ENCODE measurements at places on chromosomes 16 and 17.
A peak's percentile ranks its signal among the peaks of the same experiment; 100 is the strongest.

- no peak for DNase-seq
These were observed 351.6 kb downstream of the SNX29 start for GRCh38 chr16:12327971-12328726.

DNA sequence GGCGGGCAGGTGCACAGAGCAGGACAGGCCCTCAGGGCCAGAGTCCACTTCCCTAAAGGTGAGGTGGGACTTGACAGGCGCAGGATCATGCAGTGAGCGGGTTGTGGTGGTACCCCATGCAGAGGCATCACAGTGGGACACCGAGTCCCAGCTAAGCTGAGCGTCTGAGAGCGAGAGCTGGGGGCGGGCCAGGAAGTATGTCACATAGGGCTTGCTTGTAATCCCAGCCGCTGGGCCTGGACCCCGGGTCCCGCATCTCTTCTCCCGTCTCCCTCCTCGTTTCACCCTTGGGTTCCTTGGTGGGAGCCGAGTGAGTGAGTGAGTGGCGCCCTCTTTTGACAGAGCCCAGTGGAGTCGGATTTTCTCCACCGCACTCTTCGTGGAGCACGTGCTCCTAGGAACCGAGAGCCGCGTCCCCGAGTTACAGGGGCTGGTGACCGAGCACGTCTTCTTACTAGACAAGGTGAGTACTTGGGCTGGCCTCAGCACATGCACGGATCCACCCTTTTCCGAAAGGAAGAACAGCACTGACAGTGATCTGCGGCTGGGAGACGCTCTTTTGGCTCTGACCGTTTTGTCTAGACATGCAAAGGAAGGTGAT, 50.8 kb upstream of the ENDOV start:
- peak; percentile 62 for DNase-seq

- no peak for DNase-seq
These were observed 45.6 kb upstream of the LCMT1 start for GRCh38 chr16:25065899-25066298.

DNA sequence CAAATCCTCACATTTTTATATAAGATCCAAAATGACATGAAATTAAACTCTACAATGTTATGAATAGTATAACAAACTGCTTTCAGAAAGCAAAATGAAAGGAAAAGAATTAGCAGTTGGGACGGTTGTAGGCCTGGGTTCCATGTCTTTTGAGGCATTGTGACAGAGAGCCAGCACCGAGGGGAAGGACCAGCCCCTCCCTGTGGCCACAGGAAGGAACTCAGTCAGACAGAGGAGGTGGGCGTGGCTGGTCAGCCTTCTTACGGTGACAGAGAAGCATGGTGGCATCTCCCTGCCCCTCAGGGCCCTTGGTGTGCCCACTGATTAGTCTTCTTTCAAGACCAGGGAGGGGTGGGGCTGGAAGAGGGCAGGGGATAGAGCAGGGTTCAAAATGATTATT, 5.7 kb downstream of the ZNF319 start:
- peak; percentile 37 for DNase-seq

DNA sequence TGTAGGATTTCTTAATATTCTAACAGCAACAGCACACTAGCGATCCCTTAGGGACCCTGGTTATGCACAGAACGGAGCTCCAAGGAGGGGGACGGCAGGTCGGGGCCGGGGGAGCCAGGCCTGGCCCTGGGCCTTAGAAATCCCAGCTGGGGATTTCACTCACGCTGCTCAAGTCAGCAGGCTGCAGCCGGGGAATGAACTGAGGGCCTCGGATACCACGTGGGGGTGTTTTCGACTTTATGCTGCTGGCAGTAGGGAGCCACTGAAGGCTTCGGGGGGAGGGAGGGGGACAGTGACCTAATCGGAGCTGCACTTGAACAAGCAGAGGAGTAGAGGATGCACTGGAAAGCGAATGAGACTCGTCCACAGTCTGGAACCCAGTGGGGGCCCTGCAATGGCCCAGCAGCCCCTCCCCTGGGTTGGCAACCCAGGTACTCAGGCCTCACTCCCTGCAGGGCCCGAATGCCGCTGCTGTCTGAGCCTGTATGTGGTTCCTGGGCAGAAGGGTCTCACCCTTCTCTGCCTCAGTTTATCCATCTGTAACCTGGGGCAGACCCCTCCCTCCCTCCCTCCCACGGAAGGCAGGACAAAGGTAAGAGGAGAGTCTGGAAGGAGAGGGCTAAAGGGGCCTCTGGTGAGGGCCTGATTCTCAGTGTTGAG, 53.7 kb downstream of the RPH3AL start:
- no peak for DNase-seq

GRCh38 chr17:21539146-21539545, 153.2 kb upstream of the KCNJ18 start:
- DNase-seq, result no peak

GRCh38 chr17:17098551-17099179, 56.4 kb downstream of the MPRIP start:
- DNase-seq, result no peak

- DNase-seq, result no peak
These were observed 29.6 kb downstream of the WNT9B start for GRCh38 chr17:46881015-46881414.

DNA sequence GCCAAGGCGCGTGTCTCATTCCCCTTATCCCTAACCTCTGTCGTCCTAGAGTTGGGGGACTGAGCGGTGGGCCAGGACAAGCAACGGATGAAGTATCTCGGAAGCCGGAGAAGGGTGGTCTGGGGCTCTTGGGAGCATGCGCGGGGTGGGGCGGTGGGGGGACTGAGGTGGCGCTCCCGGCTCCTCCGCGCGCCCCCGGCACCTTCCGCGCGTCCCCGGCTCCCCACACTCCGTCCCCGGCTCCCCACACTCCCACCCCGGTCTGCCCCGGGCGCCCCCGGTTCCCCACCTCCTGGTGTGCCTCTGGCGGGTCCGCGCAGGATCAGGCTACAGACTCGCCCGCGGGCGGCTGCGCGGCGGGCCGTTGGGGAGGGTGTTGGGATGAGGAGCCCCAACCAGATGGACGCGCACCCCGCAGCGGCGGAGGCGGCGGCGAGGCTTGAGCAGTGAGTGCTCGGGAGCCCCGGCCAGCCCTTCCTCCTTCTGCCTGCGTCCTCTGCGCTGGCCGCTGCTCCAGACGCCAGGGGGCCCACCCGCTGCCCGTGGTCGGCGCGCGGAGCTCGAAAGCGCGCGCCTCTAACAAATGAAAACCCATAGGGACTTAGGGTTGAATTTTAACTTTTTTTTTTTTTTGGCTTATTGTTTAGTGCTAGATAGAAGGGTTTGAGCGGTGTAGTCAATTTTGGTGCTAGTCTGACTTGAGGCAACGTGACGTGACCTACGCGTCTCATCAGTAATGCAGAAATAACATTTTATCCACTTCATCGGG, 5.6 kb upstream of the CRYM start:
- no peak for DNase-seq

DNA sequence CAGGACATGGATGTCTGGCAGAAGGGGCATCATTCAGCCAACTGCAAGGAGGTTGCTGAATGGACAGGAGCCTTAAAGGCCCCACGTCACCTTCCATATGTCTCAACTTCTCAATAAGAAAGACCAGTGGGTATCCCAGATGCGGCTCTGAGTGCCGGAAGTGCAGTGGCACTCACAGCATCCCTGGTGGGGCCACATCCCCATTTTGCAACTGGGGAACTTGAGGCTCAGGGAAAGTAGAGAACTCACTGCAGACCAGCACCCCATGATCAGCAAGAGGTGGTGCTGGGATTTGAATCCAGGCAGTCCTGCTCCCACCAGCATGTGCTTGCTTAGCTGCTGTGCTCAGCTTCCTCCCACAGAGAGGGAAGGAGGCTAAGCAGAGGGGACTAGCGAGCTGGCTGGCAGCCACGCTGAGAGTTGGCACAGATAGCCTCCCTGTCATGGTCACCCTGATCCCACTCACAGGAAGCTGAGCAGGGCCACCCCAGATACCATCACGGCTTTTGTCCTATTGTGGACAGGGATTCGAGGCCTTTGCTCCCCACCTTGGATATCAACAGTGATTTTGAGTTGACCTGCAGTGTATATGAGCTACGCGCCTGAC, 294.2 kb upstream of the FOXF1 start:
- no peak for DNase-seq

DNA sequence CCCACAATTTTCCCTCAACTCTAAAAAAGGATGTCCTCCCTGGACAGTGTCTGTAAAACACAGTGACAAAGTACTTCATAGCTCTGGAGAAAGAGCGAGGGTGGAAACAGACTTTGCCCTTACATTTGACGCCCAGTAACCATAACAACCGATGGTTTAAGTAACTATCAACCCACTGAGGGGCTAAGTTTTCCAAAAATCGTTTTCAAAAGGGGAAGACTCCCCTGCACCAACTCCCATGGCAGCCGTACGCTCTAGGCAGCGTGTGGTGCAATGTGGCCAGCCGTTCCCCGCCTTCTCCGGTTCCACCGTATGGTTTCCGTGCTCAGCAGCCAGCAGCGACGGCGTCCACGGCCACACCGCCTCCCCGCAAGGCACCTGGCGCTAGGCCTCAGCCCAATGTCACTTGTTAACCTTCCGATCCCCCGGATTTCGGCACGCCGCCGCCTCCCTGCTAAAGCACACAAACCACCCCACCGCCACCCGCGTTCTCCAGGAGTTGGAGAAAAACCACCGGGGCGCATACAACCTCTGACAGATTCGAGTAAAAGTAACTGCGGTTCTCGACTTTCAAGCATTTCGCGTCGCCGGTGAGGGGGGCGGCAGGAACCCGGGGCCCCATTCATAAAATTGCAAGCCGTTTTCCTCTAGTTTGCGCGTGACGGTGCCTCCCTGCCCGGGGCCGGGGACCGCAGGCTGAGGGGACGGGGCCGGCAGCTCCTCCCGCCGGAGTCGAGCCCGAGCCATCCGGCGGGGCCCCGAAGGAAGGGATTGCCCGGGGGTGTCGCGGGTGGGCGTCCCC, 661 bp downstream of the TEX2 start:
- no peak for DNase-seq

- no peak for DNase-seq
These were observed 126.9 kb upstream of the WSCD1 start for GRCh38 chr17:5943232-5943631.

- DNase-seq, result no peak
These were observed 28.8 kb downstream of the TMEM238L start for GRCh38 chr17:10775058-10775457.

- DNase-seq, result no peak
These were observed 508.3 kb downstream of the NPIPA7 start for GRCh38 chr16:16887193-16887592.

GRCh38 chr16:57038166-57038565, 48.8 kb downstream of the NLRC5 start:
- no peak for DNase-seq

DNA sequence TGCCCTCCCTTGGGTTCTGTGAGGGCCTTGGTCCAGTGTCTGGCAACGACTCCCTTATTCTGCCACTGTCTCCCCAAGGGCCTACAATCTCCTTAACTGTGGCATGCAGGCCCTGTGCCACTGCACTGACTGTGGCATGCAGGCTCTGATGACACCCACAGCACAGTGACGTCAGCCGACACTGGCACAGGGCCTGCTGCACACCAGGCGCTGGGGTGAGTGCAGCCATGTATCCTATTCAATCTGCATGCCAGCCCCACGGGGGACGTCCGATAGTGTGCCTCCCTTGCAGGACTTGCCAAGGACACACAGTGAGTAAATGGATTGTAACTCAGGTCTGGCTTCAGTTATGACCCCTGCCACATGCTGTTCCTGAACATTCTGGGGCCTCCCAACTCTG, 39.8 kb upstream of the RASD1 start:
- DNase-seq, result no peak

DNA sequence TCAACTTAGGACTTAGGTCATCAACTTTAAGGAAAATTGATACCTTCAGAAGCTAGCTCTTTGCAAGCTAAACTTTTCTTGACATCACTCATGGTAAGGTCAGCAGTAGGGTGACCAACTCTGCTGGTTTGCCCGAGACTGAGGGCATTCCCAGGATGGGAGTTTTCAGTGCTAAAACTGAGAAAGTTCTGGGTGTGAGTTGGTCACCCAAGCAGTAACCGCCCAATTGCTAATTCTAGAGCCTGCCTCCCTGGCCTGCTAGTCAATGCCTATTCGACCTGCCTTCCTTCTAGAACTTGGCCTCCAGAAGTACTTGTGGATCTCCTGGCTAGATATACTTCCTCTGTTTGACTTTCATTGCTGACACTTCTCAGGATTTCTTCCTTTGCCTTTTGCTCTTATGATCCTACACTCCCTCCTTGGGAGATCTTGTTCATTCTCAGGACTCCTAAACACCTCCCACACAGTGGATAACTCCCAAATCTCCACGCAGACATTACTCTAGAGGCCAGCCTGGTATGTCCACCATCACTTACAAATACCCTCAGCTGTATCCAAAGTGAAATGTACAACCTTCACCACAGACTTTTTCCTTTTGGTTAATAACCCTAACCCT, 10.5 kb upstream of the MYO18A start:
- DNase-seq, result no peak

DNA sequence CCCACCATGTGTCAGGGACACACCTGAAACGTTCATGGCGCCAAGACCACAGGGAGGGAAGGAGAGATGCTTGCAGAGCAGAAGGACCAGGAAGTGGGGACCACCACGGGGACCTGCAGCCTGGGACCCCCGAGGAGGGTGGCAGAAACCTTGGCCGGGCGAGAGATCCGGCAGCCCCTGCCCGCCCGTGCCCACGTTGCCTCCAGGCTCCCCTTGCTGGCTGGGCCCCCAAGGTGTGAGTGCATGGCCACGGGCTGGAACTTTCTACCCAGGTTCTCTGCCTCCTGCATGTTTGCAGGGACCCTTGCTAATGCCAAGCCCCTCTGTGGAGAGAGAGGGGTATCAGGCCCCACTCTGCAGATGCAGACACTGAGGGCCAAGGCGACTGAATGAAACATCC, 50.4 kb downstream of the USP22 start:
- DNase-seq, result no peak

- DNase-seq, result no peak
These were observed 270.5 kb downstream of the FOXL1 start for GRCh38 chr16:86848821-86849220.

DNA sequence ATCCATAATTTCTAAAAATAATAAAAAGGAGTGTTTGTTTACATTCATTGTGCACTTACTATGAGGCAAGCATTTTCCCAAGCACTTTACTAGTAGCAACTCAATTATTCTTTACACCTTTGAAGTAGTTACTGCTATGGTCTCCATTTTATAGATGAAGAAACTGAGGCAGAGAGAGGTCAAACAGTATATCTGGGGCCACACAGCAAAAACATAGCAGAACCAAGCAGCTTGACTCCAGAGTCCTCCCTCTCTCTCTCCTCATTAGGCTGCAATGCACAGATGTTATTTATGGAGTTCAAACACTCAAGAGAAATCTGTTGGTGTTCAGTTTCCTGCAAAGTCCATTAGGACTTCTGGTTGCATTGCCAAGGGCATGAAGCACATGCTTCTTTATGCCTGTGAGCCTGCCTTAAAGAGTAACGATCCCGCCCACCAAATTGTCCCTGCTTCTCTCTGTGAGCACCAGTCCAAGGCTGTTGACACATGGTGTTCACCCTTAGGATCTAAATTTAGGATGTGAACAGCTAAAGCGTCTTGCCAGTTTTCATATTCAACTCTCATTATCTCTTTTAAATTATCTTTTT, 44.0 kb downstream of the GPRC5B start:
- DNase-seq, result no peak

DNA sequence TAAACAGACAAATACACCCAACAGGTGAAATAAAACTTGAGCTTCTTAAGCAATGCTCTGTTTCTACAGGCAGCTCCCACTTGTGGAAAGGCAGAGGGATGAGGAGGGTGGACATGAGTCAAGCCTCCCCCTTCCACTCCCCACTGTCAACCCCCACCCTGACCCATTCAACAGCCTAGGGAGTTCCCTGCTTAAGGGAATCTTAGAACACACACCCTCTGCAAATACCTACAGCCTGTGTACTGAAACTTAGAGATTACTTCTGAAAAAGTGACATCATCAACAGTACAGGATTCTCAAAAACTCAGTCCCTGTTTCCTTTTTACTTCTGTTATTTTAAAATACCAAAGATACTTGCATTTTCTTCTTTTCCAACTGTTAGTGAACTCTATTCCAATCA, 345.4 kb downstream of the SOX9 start:
- DNase-seq, result no peak
